ENCODE measurements at places on chromosomes 7 and 10.

- DNase-seq, result no peak
Measured at GRCh38 chr7:109407756-109408155, 838.1 kb downstream of the DNAJB9 start.

DNA sequence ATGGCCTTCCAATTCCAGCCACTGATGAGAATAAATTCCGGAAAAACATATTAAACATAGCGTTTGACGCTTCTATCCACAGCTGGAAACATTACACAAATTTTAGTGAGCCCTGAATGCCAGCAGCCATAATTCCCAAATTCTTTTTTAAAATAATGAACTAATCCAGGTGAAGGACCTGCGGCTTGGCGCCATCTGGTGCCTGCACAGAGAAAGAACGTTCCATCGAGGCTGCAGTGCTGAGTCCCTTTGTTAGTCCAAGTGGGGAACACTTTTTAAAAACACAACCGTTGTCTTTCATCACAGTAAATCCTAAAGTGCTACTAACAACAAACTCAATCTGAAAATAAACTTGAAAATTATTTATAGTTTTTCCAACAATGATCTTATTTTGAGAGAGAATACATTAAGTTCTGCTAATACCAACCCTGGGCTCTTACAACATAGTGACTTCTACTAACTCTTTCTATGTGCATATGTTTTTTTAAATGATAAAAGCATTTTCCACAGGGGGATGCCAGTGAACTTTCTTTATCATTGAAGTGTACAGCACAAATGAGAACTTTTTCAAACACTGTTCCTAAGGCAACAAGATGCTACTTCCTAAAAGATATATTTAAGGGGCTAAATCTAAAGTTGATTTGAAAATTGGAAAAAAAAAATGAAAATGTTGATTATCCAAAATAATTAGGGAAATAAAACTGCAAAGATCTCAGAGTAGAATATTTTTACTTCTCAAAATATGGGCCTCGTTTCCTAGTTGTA, 166.9 kb upstream of the RNF32 start:
- peak; percentile 42 for DNase-seq

GRCh38 chr10:81866753-81867152, 8.2 kb upstream of the NRG3 start:
- no peak for DNase-seq

DNA sequence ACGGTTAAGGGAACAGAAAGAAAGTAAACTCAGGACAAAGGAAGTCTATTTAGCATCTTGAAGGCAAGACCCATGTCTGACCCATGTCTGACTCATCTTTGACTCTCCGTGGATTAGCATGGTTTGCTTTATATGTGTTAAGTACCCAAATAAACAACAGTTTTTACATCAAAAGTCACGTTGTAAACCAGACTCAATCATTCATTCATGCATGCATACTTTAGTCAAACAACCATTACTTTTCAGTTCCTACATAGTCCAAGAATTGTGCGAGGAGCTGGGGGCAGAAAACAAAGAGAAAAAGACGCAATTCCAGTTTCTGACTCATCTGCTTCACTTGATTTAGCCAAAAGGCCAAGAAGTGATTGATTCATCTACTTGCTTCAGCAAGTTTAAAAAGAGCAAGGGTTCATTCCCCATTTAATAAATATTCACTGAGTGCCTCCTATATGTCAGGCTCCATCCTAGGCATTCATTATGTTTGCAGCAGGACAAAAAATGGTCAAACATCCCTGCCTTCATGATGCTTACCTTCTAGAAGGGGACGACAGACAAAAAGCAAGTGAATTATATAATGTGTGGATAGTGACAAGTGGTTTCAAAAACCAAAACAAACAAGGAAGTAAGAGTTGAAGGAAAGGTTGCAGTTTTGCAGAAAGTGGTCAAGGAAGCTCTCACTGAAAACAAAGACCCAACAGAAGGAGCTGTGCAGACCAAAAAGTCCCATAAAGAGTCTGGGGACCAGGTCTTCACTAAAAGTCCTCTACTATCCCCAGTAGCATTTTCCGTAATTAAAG, 116.2 kb downstream of the FAM107B start:
- no peak for DNase-seq

DNA sequence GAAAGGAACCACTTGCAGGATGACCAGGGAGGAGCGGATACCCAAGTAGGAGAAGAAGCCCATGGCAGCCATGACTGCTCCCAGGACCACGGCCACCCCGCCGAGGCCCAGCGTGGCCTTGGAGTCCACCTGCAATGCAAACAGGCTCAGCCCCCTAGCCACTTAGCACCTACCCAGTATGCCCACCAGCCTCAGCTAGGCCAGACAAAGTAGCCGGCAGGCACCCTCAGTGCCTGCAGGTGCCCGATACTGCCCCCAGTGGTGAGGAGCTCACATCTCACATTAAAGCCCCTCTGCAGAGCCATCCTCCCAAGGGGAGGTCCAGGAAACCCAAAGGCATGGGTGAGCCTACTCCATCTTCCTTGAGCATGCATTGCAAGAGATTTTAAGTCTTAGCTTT, 6.6 kb downstream of the NPC1L1 start:
- peak; percentile 29 for DNase-seq
